Activated CD4-positive, alpha-beta T cell treated with anti-CD3 and anti-CD28 coated beads, Interleukin-2, amount 10 ng/mL, durations not matched to agents 7 days and 5 days (primary cell): ENCODE measurements at places on chromosomes 1 and 21.
A peak's percentile ranks its signal among the peaks of the same experiment; 100 is the strongest.

DNA sequence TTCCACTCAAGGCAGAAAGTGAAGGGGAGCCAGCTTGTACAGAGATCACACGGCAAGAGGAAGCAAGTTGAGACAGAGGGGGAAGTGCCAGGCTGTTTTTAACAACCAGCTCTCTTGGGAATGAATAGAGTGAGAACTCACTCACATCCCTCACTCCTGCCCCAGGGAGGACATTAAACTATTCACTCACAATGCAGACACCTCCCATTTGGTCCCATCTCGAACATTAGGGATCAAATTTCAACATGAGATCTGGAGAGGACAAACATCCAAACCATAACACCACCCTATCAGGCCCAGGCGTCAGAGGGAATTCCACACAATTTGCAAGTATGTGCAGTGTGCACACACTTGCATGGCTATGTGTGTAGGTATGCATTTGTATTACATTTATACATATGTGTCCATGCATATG, 62.7 kb downstream of the DMAP1 start:
- DNase-seq, result no peak

- DNase-seq, result no peak
Measured at GRCh38 chr1:30742963-30743559, 14.5 kb downstream of the LAPTM5 start.

- peak; percentile 69 for DNase-seq
Measured at GRCh38 chr1:22420455-22421053, 31.1 kb upstream of the ZBTB40 start.

DNA sequence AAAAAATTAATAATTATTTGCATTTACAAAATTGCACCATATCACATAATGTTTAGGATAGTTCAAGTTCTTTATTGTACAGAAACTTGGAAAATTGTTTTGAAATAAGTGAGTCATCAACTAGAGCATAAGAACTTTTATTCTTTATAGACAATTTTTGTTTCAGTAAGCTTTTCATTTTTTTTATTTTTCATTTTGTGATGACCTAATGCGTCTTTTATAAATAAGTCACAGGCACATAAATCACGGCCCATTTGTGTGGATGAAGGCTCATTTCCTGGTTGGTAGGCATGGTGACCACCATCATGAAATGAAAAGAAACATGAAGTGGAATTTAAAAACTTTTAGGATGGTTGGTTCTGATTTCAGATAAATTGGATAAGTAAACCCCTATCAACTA, 39.3 kb downstream of the SPAG17 start:
- no peak for DNase-seq

DNA sequence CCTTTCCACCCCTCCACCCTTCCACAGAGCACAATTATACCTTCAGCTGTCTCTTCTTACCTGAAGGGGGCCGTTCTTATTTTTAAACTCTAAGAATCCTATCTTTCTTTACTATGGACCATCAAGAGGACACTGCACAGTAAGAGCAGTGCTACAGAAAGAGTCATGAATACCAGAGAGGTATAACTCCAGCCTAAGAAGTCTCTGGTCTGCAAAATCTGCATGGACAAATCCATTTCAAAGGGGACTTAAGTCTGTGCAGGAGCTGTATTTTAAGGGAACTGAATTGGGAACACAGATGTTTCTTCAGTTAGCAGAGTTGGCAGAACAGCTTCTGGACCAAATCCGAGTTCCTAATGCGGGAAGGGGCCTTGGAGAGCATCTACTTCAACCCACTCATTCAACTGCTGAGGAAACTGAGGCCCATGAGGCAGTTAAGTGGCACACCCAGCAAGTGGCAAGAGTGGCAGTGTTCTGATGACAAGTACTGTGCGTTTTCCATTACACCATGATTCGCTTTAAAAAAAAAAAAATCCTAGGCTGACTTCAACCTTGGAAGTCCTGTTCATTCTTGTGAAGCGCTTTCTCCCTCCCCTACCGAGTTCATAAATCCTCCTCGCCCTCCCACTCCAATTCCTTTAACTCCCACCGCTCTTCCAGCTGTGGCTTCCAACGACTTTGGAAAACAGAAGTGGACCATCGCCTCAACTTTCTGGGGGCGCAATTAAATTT, 1.8 kb downstream of the PLPP3 start:
- DNase-seq, result no peak

- no peak for DNase-seq
Measured at GRCh38 chr1:67740543-67740942, 55.5 kb downstream of the GADD45A start.
